Endothelial cell of coronary artery (primary cell): ENCODE measurements at places on chromosomes 6 and 20. TPM values are rescaled to one million over a fixed set of nuclear protein-coding genes. Genes with fewer than 3 reads are reported as not detected.

PPIL6 gene
- total RNA-seq: 0.85 and 0.99 TPM in 2 replicates

CLVS2 gene
- under 0.01 TPM in 1 of 2 replicates, not detected in the other for total RNA-seq

PTK6 gene
- under 0.01 TPM in 2 replicates for total RNA-seq

HLA-DRA gene
- total RNA-seq: not detected in 2 replicates

SERAC1 gene
- total RNA-seq: 5.7 and 8.5 TPM in 2 replicates

BPI gene
- total RNA-seq: not detected in 2 replicates

SFT2D1 gene
- 24.0 and 29.4 TPM in 2 replicates for total RNA-seq

KIAA0408 gene
- not detected in 2 replicates for total RNA-seq

PSMB1 gene
- 303 and 359 TPM in 2 replicates for total RNA-seq

PRL gene
- total RNA-seq: not detected in 2 replicates

SHLD1 gene
- total RNA-seq: 1.3 and 3.2 TPM in 2 replicates

RHAG gene
- not detected in 2 replicates for total RNA-seq

ZBTB46 gene
- total RNA-seq: 7.8 and 12.8 TPM in 2 replicates

NOX3 gene
- total RNA-seq: not detected in 2 replicates

NKX2-2 gene
- not detected in 2 replicates for total RNA-seq

SIRPA gene
- total RNA-seq: 12.2 and 14.4 TPM in 2 replicates

SNAP25 gene
- total RNA-seq: not detected in 2 replicates

HFE gene
- total RNA-seq: 2.4 and 5.3 TPM in 2 replicates

DTD1 gene
- 74.9 and 98.3 TPM in 2 replicates for total RNA-seq

SPATA2 gene
- 0.99 and 1.6 TPM in 2 replicates for total RNA-seq

NRM gene
- 1.4 TPM in 2 replicates for total RNA-seq

SIRPD gene
- 0.09 TPM in 1 of 2 replicates, not detected in the other for total RNA-seq

PRELID3B gene
- 87.7 and 88.4 TPM in 2 replicates for total RNA-seq

MOXD1 gene
- 0.09 TPM in 1 of 2 replicates, not detected in the other for total RNA-seq

BTN1A1 gene
- total RNA-seq: not detected in 2 replicates

TRIM31 gene
- total RNA-seq: not detected in 2 replicates

ZNF133 gene
- 15.4 and 19.7 TPM in 2 replicates for total RNA-seq

LY86 gene
- not detected in 2 replicates for total RNA-seq

TSPO2 gene
- not detected in 2 replicates for total RNA-seq

CST7 gene
- total RNA-seq: not detected in 2 replicates
